ENCODE measurements at places on chromosomes 12 and 14. TPM values are rescaled to one million over a fixed set of nuclear protein-coding genes. Genes with fewer than 3 reads are reported as not detected.
A peak's percentile ranks its signal among the peaks of the same experiment; 100 is the strongest.

- no peaks in the 10 kb centered on the region for H3K4me1 ChIP-seq
- no peaks in the 10 kb centered on the region for H3K27me3 ChIP-seq
- DNase-seq: no peak
- no peaks in the 10 kb centered on the region for H3K36me3 ChIP-seq
These were observed 8.4 kb upstream of the GLIPR1 start for GRCh38 chr12:75471902-75472890.

GRCh38 chr12:122977655-122978392 is 2.7 kb upstream of the ARL6IP4 start:
- H3K27me3 ChIP-seq: no peaks in the 10 kb centered on the region
- no peak overlapping the region for H3K4me3 ChIP-seq
- no peak for DNase-seq
- H3K4me1 ChIP-seq: peaks cover 51% of the 10 kb centered on the region

GRCh38 chr12:76316468-76316867 is 31.7 kb downstream of the BBS10 start:
- DNase-seq: no peak
- H3K36me3 ChIP-seq: no peaks in the 10 kb centered on the region
- H3K4me3 ChIP-seq: no peak overlapping the region
- H3K4me1 ChIP-seq: no peaks in the 10 kb centered on the region

DNA sequence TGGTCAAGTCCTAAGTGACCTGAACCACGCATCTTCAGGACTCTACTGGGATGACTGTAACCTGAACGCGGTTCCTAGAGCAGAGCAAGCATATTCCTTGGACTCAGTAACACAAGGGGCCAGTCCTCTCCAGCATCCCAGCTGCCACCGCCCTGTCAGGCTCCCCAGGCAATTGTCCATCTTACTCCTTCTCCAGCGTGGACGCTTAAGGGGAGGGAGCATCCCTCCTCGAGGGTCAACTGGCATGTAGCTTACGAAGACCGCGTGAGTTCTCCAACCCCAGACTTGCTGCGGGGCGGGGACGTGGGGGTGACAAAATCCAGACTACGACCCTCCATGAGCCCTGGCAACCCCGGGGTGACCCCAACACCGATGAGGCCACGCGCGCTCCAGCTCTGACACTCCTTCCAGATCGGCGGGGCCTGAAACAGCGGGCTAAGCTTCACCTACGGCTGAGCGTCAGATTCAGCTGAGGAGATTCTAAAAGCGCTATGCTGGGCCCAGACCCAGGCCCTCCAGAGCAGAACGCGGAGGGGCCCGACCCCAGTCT is 846 bp upstream of the MTHFD1 start:
- H3K4me3 ChIP-seq: peak overlapping the region; percentile 96
- no peaks in the 10 kb centered on the region for H3K36me3 ChIP-seq
- peak overlapping the region; percentile 65 for H3K27ac ChIP-seq
- peaks cover 18% of the 10 kb centered on the region for H3K4me1 ChIP-seq

DNA sequence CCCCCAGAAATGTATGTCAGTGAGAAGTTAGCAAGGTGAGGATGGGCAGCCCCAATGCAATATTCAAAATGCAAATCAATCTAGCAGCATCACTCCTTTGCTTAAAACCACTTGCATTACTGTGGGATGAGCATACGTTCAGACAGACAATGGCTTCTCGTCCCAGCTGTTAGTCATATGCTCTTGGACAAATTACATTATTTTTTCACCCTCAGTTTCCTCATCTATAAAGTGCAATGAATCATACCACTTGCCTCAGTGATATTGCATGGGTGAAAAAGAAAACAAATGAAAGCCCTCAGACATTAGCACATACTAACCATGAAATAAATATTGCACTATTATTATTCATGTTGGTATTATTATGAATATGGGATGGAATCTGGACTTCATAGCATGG is 132.3 kb downstream of the C12orf75 start:
- H3K27me3 ChIP-seq: no peaks in the 10 kb centered on the region
- no peak overlapping the region for H3K4me3 ChIP-seq
- H3K4me1 ChIP-seq: no peaks in the 10 kb centered on the region
- H3K36me3 ChIP-seq: no peaks in the 10 kb centered on the region
- no peak for DNase-seq

Gene TRPV4
- not detected for total RNA-seq

Measured in CD8-positive, alpha-beta memory T cell (primary cell).